ENCODE measurements at places on chromosomes 2 and 18. TPM values are rescaled to one million over a fixed set of nuclear protein-coding genes. Genes with fewer than 3 reads are reported as not detected.

- DNase-seq: no peak
These were observed 16.4 kb downstream of the NLRC4 start for GRCh38 chr2:32248299-32248698.

GRCh38 chr2:230042195-230042594, 26.5 kb downstream of the SLC16A14 start:
- peak; percentile 44 for DNase-seq

The FSHR gene
- total RNA-seq: not detected

The EVX2 gene
- total RNA-seq: not detected

DNA sequence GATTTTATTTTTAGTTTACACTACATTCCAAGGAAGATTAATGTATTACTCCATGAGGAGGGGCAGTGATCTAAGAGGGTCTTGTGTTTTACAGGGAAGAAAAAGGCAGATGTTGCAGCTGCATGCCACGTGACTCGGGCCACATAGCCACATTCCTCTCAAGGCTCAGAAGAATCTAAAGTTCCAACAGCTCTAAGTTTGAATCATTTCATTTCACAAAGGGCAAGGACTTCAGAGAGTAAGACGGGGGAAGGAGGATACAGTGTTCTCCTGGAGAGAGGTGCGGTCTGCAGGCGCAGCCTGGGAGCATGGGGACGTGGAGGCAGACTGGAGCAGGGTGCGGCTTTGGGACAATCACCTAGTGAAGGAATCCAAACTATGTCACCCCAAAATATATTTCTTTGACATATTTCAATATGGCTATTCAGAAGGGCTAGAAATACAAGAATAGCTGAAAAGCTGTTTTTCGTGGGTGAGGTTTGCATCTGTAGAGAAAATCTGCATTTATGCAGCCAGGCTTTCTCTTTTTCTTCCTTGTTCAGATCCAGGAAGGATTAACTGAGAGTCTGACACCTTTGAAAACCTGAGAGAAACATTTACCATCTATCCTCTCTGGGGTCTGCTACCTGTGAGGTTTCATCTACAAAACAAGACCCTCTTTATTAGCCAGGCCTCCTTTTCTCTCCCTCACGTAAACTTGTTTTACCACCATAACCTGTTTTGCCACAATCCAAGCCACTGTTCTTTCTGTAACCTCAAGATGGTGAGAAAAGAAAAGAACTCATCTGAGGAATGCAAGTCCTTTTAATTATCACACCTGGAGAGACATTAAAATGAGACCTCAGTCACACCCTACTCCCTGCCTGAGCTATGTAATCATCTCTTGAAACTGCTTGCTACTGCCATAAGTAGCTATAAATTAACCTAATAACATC, 165.1 kb upstream of the NDUFV2 start:
- DNase-seq: peak; percentile 31

DNA sequence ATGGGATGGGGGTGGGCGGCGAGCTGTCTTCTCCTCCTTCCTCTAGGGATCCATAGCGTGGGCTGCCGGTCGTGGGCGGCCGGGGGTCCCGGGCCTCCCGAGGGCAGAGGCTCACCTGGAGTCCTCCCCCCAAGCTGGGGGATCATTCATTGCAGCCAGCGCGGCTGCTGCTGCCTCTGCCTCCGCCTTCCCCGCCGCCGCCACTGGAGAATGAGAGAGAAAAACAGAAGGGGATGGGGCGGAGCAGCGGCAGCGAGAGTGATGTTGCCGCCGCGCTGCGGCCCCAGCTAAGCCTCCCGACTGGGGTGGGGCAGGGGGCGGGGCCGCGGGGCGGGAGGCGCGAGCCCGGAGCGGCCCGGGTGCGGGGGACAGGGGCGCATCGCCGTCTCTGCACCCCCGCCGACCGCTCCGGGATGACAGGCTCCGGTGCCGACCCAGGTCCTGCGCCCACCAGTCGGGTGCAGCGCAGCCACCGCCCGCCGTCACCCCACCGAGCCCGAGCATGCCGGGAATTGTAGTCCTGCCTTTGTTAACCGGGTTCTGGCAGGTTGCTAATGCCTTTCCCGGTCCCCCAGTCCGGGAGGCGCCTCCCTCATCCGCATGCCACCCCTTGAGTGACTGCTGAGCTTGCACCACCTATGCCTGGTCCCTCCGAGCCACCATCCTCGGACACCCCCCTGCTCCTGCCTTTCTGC, at the start of gene KIF3C:
Gene KIF3C, minus strand, starts transcription at position 225 of the 695 bp plus-strand sequence. CDS start 580 bp downstream, outside the sequence.
- peak; percentile 59 for DNase-seq

The TUBB8B gene
- total RNA-seq: not detected

DNA sequence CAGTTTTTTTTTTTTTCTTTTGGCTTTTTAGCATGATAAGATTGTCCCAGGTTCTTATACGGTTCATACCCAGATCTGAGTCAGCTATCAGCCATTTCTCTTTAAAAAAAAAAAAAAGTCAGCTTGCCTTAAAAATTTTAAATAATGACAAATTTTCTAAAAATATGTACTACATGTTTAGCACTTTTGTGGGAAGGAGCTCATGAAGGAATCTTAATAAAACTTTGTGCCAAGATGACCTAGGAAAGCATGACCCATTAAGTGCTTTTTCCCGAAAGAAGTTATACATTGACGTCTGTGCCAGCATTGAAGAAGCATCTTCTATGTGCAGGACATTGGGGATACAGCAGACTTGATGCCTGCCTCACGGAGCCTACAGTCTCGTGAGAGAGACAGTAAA, 4.5 kb upstream of the RBMS1 start:
- DNase-seq: no peak

GRCh38 chr2:150470435-150470834, 17.0 kb downstream of the RND3 start:
- peak; percentile 14 for DNase-seq

The MATN3 gene
- total RNA-seq: 1.1 TPM

DNA sequence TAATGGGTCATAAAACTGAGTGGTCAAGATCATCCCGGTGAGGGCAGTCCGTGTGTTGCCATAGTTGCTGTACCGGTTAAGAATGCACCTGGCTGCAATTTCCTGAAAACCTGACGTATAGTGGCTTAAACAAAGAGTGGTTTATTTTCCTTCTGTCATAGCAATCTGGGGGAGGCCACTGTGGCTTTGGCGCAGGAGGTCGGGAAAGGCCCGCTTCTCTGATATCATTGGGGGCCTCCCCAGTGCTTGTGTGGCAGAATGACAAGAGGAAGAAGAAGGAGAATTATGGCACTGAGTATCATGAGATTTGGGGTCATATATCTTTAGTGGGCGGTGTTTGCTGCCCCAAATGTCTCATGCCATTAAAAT, 4.4 kb downstream of the C2orf92 start:
- DNase-seq: no peak

DNA sequence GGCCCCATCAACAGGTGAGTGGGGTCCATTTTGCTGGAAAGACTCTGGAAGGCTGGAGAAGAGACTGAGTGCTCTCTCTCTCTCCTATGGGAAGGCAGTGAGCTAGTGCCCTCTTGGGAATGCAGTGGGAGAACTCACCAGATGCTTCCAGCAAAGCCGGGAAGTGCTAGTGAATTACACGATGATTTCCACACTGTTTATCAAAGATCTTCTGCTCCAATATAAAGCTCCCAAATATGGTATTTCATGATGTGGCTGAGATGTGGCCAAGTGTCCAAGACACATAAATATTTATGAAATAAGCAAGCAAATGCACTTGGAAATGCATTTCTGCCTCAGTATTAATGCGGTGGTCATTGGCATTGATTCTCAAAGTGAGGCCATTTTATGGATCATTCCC, 135.9 kb downstream of the VAPA start:
- peak; percentile 41 for DNase-seq

The TNS1 gene
- total RNA-seq: 54.5 TPM

The CCDC102B gene
- total RNA-seq: 3.1 TPM

The DOK6 gene
- 2.1 TPM for total RNA-seq

DNA sequence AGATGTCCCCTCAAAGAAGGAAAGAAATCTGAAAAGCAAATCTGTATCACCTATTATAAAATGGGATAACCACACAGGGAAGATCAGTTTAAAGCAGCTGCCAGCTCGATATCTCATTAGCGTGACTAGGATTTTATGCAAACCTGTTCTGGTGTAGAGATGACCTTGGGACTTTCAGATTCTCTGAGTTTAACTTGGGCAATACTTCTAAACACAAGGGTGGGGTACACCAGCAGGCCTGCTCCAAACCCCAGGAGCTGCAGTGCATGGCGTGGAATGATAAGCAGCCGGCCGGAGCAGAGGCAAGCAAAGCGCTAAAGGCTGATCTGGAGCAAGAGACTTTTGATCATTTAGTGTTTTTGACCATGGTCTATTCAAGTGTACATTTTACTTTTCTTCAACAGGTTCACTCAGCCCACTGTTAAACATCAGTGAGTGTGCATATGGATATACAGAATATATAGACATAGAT, 4.7 kb downstream of the SERTAD2 start:
- DNase-seq: no peak

The SERPINB8 gene
- 18.9 TPM for total RNA-seq

DNA sequence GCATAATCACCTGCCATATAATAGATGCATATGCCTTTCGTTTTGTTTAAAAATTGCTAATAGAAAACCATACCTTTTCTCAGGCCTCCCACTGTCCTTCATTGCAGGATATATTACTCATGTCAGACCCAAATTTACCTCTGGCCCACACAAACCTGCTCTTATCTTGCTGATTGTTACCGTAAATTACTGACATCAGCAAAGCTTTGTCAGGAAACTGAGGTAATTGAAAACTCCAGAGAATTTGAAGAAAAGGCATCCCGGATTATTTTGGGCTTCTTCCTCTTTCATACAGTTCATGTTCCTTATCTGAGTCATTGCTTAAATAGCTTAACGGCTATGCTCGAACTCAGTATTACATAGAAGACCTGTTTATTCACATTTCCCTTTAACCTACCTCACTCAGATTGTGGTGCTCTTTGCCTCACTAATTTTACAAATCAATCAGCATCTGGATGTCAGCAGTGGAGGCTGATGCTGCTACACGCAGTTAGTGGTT, 145.7 kb downstream of the ZEB2 start:
- DNase-seq: no peak

DNA sequence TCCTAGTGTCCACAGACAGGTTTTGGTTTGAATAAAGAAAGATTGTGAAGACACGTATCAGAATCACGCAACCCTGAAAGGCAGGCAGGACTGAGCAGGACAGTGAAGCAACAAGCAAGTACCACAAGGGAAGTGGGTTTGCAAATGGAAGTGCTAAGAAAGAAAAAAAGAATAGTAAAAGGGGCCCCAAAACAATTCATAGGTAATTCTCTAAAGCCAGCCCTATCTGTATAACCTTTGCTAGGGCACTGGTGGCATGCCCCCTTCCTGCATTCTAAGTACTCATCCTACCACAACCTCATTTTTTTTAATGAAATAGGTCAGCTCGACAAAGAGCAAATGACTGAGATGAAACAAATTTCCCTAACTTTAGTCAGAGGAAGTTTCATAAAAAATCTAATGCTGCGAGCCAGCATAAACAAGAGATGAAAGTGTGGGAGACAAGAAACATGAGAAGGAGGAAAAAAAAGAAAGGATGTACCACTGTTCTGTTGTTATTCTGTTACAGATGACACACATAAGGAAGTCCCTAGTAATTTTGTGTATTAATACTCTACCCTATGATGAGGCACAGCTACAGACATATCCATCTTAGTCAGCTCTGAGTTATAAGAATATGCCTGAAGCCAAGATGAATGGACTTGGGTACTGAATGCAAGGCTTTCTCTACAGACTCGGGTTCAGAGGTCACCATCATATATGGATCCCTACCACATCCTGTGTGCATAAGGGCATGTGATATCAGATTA, 32.2 kb downstream of the IKZF2 start:
- DNase-seq: peak; percentile 56

The ONECUT2 gene
- total RNA-seq: under 0.01 TPM

DNA sequence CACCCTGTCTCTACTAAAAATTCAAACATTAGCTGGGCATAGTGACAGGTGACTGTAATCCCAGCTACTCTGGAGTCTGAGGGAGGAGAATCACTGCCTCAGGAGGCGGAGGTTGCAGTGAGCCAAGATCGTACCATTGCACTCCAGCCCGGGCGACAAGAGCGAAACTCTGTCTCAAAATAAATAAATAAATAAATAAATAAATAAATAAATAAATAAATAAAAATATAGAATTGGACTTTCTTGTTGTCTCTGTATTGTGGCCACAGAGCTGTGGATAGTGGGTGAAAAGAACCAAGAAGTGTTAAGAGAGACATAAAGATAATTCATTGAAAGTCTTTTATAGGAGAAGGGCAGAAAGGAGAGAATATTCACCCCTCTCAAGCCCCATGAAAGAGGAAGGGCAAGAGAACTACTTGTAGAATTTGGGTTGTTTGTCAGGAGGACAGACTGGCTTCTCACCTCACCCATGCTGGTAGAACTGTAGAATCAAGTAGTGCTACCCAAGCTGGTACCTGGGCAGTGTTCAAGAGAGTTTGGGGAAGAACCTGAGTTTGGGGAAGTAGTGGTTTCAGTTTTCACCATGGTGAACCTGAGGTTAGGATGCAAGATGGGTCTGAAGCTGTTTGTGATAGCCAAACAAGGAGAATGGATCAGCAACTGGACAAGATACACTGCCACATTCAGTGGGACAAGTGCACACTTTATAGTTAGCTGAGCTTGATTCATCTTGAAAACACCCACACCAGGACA, 256.5 kb downstream of the CD226 start:
- no peak for DNase-seq

DNA sequence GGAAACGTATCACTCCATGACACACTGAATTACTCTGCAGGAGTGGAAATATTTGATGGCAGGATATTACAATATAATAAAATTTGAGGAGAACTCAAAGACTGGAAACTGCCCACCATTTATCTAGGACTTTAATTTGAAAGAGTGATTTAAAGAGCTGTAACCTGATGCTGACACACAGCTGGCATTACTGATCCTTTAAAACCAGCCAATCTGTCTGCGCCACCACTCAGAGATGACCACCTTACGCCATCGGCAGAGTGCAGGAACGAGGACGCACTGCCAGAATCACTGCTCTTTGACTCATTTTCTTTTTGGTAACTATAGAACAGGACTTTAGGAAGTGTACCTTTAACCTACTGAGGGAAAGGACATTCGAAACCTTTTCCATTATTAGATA, 114.1 kb downstream of the EPB41L3 start:
- no peak for DNase-seq

The SCLY gene
- 2.6 TPM for total RNA-seq

- no peak for DNase-seq
These were observed 27.0 kb downstream of the LDLRAD4 start for GRCh38 chr18:13245481-13246000.

All from fibroblast of the aortic adventitia (primary cell).